ENCODE measurements at places on chromosomes 3 and 15. TPM values are rescaled to one million over a fixed set of nuclear protein-coding genes. Genes with fewer than 3 reads are reported as not detected.

GPR27 gene
- not detected for total RNA-seq

NPAP1 gene
- not detected for total RNA-seq

RASGRP1 gene
- 1.4 TPM for total RNA-seq

ANKUB1 gene
- not detected for total RNA-seq

TPRG1 gene
- 0.04 TPM for total RNA-seq

BRPF1 gene
- total RNA-seq = 23.4 TPM

TTBK2 gene
- total RNA-seq = 11.1 TPM

ARPP21 gene
- 9.9 TPM for total RNA-seq

ATP13A4 gene
- 0.18 TPM for total RNA-seq

MOBP gene
- total RNA-seq = 0.04 TPM

LEKR1 gene
- 0.61 TPM for total RNA-seq

CAPN3 gene
- total RNA-seq = 0.59 TPM

NR2F2 gene
- 24.5 TPM for total RNA-seq

SUMF1 gene
- total RNA-seq = 12.2 TPM

ZDHHC19 gene
- not detected for total RNA-seq

MCF2L2 gene
- 0.12 TPM for total RNA-seq

DLL4 gene
- total RNA-seq = 0.43 TPM

KCNAB1 gene
- total RNA-seq = not detected

MLF1 gene
- 21.2 TPM for total RNA-seq

ESYT3 gene
- total RNA-seq = 0.56 TPM

SYNPR gene
- total RNA-seq = not detected

CSTA gene
- not detected for total RNA-seq

PIAS1 gene
- 70.7 TPM for total RNA-seq

SLC12A1 gene
- not detected for total RNA-seq
